Activated naive CD4-positive, alpha-beta T cell treated with anti-CD3 and anti-CD28 coated beads for 36 hours (primary cell): ENCODE measurements at places on chromosomes 12 and 14. TPM values are rescaled to one million over a fixed set of nuclear protein-coding genes. Genes with fewer than 3 reads are reported as not detected.
A peak's percentile ranks its signal among the peaks of the same experiment; 100 is the strongest.

The PTPRO gene
- 0.25 TPM for total RNA-seq

GRCh38 chr12:49626169-49626835 is 2.9 kb downstream of the PRPF40B start:
- DNase-seq = peak; percentile 47
- no peaks in the 10 kb centered on the region for H3K36me3 ChIP-seq
- peaks cover 5% of the 10 kb centered on the region for H3K27me3 ChIP-seq
- no peak overlapping the region for H3K4me3 ChIP-seq
- no peak overlapping the region for H3K27ac ChIP-seq

GRCh38 chr12:109510196-109510595 is 32.8 kb downstream of the UBE3B start:
- no peaks in the 10 kb centered on the region for H3K4me1 ChIP-seq
- H3K27ac ChIP-seq = no peak overlapping the region
- DNase-seq = no peak
- H3K27me3 ChIP-seq = no peaks in the 10 kb centered on the region
- peaks cover 39% of the 10 kb centered on the region for H3K36me3 ChIP-seq

The CDKL1 gene
- 1.5 TPM for total RNA-seq

- no peaks in the 10 kb centered on the region for H3K4me1 ChIP-seq
- DNase-seq = no peak
- H3K27ac ChIP-seq = no peak overlapping the region
These were observed 77.7 kb upstream of the COCH start for GRCh38 chr14:30796707-30797106.

DNA sequence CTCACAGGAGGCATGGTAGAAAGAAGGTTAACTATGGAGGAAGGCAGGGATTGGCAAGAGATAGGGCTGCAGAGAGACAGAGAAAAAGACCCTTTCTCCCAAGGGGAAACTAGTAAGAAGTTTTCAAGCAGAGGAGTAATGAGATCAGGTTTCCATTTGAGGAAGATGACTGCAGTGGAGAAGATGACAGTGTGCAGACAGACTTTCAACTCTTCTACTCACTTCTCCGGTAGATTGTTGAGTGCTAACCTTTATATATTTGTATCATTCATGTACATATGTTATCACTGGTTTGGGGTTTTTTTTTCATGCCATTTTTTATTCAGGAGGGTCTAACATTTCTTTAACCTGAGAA is 5.9 kb upstream of the B3GNT4 start:
- H3K27me3 ChIP-seq = peaks cover 10% of the 10 kb centered on the region
- H3K36me3 ChIP-seq = no peaks in the 10 kb centered on the region
- H3K4me3 ChIP-seq = peak overlapping the region; percentile 1
- peak overlapping the region; percentile 84 for H3K27ac ChIP-seq
- peaks cover 12% of the 10 kb centered on the region for H3K4me1 ChIP-seq

The OAS2 gene
- 196 TPM for total RNA-seq

DNA sequence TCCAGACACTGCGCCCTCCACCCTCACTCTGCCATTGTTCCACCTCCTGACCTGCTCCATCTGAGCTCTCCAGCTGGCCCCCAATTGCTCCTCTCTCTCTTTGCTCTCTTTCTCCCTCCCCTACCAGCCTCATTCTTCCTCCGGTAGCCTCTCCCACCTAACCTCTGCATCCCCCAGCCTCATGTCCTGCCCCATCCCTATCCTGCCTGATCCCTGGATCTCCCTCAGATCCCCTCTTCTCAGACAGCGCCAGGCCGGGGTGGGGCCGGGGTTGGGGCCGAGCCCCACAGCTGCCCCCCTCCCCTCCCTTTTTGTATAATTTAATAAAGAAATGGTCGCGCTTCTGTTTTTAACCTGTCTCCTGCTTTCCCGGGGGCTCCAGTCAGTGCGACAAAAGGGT is 1.7 kb upstream of the LAG3 start:
- H3K36me3 ChIP-seq = peaks cover 2% of the 10 kb centered on the region
- H3K4me3 ChIP-seq = no peak overlapping the region
- peaks cover 58% of the 10 kb centered on the region for H3K4me1 ChIP-seq
- H3K27ac ChIP-seq = peak overlapping the region; percentile 33

- peak; percentile 77 for DNase-seq
- H3K27ac ChIP-seq = no peak overlapping the region
- H3K27me3 ChIP-seq = peaks cover 19% of the 10 kb centered on the region
- peak overlapping the region; percentile 33 for H3K4me3 ChIP-seq
- peaks cover 17% of the 10 kb centered on the region for H3K4me1 ChIP-seq
- H3K36me3 ChIP-seq = no peaks in the 10 kb centered on the region
These were observed 733 bp upstream of the P3H3 start for GRCh38 chr12:6827437-6827911.

DNA sequence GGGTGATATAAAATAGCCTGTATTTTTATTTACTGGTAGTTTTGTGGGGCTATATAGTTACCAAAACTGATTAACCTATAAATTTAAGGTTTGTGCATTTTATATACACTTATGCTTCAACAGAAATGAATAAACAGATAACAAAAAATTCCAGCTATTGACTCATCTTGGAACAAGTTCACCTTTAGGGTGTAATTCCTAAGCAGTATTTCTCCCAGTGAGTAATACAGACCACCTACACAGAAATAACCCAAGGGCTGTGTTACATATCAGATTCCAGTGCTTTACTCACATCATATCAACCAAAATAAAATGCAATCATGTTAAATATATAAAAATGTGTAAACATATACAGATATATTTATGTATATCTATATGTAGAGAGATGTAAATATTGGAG is 345.6 kb downstream of the ADAMTS20 start:
- H3K4me1 ChIP-seq = no peaks in the 10 kb centered on the region
- H3K4me3 ChIP-seq = no peak overlapping the region
- no peak overlapping the region for H3K27ac ChIP-seq
- no peak for DNase-seq
- H3K36me3 ChIP-seq = no peaks in the 10 kb centered on the region

- H3K4me3 ChIP-seq = no peak overlapping the region
- H3K27me3 ChIP-seq = no peaks in the 10 kb centered on the region
- H3K27ac ChIP-seq = no peak overlapping the region
- no peaks in the 10 kb centered on the region for H3K4me1 ChIP-seq
- H3K36me3 ChIP-seq = no peaks in the 10 kb centered on the region
These were observed 498.2 kb downstream of the GLT1D1 start for GRCh38 chr12:129351481-129351880.

- no peak for DNase-seq
- no peak overlapping the region for H3K4me3 ChIP-seq
- H3K36me3 ChIP-seq = no peaks in the 10 kb centered on the region
- H3K27me3 ChIP-seq = no peaks in the 10 kb centered on the region
- peaks cover 26% of the 10 kb centered on the region for H3K4me1 ChIP-seq
These were observed 826 bp downstream of the ZNF705A start for GRCh38 chr12:8157484-8158198.

DNA sequence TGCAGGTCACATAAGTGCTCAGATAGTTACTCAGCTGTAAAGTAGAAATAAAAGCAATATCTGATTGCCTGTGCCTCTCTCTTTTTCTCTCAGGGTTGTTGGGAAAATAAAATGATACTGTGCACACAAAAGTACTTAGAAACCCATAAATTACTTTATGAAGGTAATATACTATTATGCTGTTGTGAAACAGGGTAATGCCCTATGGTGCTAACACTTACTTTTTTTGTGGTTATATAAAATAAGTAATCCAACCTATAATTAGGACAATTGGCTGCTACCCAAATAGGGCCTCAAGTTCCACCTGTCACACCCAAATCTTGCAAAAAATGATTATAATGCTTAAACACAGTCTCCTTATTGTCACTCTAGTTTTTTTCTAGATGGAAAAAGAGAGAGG is 50.6 kb downstream of the DAAM1 start:
- DNase-seq = no peak
- peaks cover 5% of the 10 kb centered on the region for H3K36me3 ChIP-seq
- no peak overlapping the region for H3K27ac ChIP-seq
- H3K4me1 ChIP-seq = peaks cover 6% of the 10 kb centered on the region
- H3K27me3 ChIP-seq = no peaks in the 10 kb centered on the region
- no peak overlapping the region for H3K4me3 ChIP-seq

The ACOT4 gene
- total RNA-seq = 1.4 TPM

- peak; percentile 70 for DNase-seq
- H3K4me3 ChIP-seq = no peak overlapping the region
- peaks cover 2% of the 10 kb centered on the region for H3K36me3 ChIP-seq
- H3K27ac ChIP-seq = peak overlapping the region; percentile 25
- H3K27me3 ChIP-seq = no peaks in the 10 kb centered on the region
These were observed 223.3 kb downstream of the CHST11 start for GRCh38 chr12:104680070-104680469.

DNA sequence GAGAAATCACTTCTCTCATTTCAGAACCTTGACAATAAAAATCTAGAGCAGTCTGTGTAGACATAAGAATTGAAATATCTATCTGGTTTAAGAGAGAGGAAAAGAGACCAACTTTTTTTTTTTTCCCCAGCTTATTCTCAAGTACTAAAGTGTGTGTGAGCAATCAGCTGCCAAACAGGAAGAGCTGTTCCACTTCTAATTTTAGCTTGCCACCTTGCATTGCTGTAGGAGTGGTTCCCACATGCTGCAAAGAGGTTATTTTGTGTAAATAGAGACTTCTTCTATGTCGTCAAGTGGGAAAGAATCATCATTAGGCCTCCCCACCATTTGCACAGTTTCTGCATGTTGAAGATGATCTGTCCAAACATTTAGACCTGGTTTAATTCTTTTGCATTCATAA is 142.6 kb downstream of the NPAS3 start:
- H3K36me3 ChIP-seq = no peaks in the 10 kb centered on the region
- no peak overlapping the region for H3K4me3 ChIP-seq
- no peaks in the 10 kb centered on the region for H3K27me3 ChIP-seq
- no peak for DNase-seq
- H3K4me1 ChIP-seq = no peaks in the 10 kb centered on the region

The HNRNPC gene
- 1,377 TPM for total RNA-seq

The CCDC177 gene
- not detected for total RNA-seq

- peaks cover 30% of the 10 kb centered on the region for H3K36me3 ChIP-seq
- H3K27ac ChIP-seq = no peak overlapping the region
- H3K27me3 ChIP-seq = no peaks in the 10 kb centered on the region
- H3K4me3 ChIP-seq = no peak overlapping the region
- peaks cover 4% of the 10 kb centered on the region for H3K4me1 ChIP-seq
These were observed 7.4 kb downstream of the AAAS start for GRCh38 chr12:53313996-53314395.

DNA sequence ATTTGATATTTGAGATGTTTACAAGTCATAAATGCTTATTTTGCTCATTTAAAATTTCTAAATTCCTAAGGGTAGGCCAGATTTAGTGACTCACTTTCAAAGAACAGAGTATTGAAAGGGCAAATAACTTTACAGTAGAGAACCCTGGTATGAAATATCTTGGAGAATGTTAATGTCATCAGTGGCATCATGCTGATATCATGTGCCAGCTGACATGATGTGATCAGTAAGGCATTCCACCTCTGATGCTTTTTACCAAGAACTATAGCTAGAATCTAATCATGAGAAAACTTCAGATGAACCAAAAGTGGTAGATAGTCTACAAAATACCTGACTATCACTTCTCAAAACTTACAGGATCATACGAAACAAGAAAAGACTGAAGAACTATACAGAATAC is 2.9 kb upstream of the FLRT2 start:
- H3K36me3 ChIP-seq = no peaks in the 10 kb centered on the region
- peaks cover 56% of the 10 kb centered on the region for H3K27me3 ChIP-seq
- peaks cover 5% of the 10 kb centered on the region for H3K4me1 ChIP-seq
- DNase-seq = no peak
- H3K27ac ChIP-seq = no peak overlapping the region

GRCh38 chr12:19850346-19851065 is 411.2 kb downstream of the AEBP2 start:
- H3K4me3 ChIP-seq = no peak overlapping the region
- DNase-seq = no peak
- H3K4me1 ChIP-seq = no peaks in the 10 kb centered on the region
- H3K36me3 ChIP-seq = no peaks in the 10 kb centered on the region
- H3K27ac ChIP-seq = no peak overlapping the region

The NRIP2 gene
- total RNA-seq = not detected

The OR6C6 gene
- not detected for total RNA-seq

The SERPINA3 gene
- total RNA-seq = not detected

DNA sequence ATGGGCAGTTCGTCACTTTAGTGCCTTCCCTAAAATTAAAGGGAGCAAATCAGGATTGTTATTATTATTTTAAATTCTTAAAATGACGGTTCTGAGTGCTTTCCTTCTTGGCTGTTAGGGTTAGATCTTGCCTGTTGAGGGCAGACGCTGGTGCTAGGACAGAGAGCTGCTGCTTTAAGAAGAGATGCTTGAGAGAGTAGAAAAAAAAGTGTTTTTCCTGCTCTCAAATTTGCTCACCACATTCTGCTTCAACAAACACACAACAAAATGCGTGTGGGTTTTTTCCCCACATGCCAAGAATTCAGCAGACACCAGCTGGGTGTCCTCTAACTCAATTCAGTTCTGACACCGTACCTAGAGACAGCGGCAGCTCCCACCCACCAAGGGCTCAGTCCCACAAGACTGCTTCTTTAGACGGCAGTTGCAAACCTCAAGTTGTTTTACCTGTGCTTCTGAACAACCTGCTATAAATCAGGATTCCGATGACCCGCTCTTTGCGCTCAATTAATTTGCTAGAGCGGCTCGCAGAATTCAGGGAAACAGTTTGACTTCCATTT is 75.8 kb upstream of the RIN3 start:
- peaks cover 2% of the 10 kb centered on the region for H3K4me1 ChIP-seq
- H3K36me3 ChIP-seq = no peaks in the 10 kb centered on the region
- no peak overlapping the region for H3K4me3 ChIP-seq
- DNase-seq = no peak
- no peaks in the 10 kb centered on the region for H3K27me3 ChIP-seq
- no peak overlapping the region for H3K27ac ChIP-seq

The TSPAN11 gene
- not detected for total RNA-seq

DNA sequence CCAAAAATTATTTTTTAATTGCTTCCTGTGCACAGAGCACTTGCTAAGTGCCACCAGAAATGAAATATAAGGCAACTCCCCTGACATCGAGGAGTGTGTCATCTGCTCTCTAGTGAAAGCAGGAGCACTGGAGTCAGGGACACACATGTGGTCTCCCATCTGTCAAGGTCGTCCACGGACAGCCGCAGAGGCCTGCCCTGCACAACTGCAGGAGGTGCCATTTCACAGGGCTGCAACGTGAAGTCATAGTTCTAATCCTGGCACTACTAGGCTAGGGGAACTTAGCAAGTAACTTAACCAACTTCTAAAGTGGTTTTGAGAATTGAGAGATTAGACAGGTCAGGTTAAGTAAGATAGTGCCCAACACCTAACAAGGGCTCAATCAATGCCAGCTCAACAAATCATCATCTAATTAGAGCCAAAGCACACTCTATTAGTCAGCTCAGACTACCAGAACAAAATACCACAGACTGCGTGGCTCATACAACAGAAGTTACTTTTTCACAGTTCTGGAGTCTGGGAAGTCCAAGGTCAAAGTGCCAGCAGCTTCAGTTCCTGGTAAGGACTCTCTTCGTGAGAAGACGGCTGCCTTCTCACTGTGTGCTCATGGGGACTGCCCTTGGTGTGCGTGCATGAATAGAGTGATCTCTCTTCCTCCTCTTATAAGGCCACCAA is 30.7 kb downstream of the FOXN3 start:
- H3K4me3 ChIP-seq = no peak overlapping the region
- peaks cover 42% of the 10 kb centered on the region for H3K4me1 ChIP-seq
- H3K36me3 ChIP-seq = peaks cover 9% of the 10 kb centered on the region
- H3K27ac ChIP-seq = no peak overlapping the region
- peak; percentile 32 for DNase-seq
